Pancreas (tissue), 10 donors: ENCODE measurements at places on chromosomes 13 and 19.

GRCh38 chr19:29687244-29687896, 22.1 kb downstream of the PLEKHF1 start:
- no peak overlapping the region for H3K27ac ChIP-seq
- H3K4me1 ChIP-seq, result no peaks in the 10 kb centered on the region
- DNase-seq, result no peak

DNA sequence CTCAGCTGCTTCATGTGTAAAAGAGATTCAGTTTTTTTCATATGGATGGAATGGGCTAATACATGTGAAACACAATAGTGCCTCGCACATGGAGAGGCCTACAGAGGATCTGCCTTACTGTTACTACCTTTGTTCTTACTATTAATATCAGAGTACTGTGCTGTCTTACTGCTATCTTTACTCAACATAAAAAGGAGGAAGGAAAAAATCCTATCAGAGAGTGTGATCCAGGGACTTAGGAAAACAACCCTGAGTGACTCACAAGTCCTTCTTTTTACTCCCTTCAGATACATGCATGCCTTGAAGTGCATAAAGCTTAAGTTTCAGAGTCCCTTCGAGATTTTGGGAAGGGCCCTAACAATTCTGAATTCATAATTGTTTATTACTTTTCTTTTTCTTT, 136.8 kb downstream of the TBC1D4 start:
- H3K36me3 ChIP-seq, result no peaks in the 10 kb centered on the region
- no peak overlapping the region for H3K27ac ChIP-seq
- no peak overlapping the region for H3K4me3 ChIP-seq
- H3K4me1 ChIP-seq, result no peaks in the 10 kb centered on the region
- no peaks in the 10 kb centered on the region for H3K27me3 ChIP-seq
- no peak for DNase-seq

DNA sequence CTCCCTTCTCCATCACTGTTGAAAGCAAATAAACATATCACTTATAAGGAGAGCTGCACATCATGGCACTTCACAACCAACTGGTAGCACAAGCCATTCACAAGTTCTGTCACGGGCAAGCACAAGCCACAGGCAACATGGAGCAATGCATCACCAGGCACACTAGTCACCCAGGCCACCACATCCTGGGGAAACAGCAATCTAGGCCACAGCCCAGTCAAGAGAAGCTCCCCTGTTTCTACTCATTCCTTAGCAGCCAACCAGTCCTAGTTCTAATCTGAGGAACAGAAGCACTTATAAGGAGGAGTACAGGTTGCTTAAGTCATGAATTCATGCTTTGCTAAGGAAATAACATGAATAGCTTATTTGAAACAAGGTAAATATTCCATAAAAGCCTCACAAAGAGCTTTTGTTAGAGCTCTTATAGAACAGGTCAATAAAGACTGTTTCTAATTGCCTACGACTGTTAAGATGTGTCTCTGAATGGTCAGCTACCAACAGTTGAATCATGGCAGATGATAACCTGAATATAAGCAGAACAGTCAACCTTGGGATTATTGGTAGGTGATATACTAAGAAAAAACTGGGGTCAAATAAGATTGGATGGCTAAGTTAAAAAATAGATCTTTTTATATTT, 169.0 kb downstream of the TBC1D4 start:
- H3K36me3 ChIP-seq, result no peaks in the 10 kb centered on the region
- no peak for DNase-seq
- no peak overlapping the region for H3K27ac ChIP-seq
- no peaks in the 10 kb centered on the region for H3K4me1 ChIP-seq
- H3K27me3 ChIP-seq, result no peaks in the 10 kb centered on the region

DNA sequence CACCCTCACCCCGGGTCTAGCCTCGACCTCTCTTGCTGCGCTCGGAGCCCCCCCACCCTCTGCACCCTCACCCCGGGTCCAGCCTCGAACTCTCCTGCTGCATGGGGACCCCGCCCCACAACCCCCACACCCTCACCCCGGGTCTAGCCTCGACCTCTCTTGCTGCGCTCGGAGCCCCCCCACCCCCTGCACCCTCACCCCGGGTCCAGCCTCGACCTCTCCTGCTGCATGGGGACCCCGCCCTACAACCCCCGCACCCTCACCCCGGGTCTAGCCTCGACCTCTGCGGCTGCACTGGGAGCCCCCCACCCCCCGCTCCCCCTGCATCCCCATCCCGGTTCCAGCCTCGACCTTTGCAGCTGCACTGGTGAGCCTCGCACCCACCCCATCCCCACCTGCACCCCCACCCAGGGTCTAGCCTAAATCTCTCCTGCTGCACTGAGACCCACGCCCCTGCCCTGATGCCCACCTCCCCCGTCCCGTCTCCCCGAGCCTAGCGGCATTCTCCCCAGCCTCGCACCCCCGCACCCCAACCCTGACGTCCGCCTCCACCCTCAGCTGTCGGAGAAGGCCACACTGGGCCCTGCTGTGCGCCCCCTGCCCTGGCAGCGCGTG, 1.8 kb downstream of the CFD start:
- H3K36me3 ChIP-seq, result no peaks in the 10 kb centered on the region
- no peak overlapping the region for H3K27ac ChIP-seq
- no peak for DNase-seq
- H3K4me3 ChIP-seq, result no peak overlapping the region
- H3K27me3 ChIP-seq, result no peaks in the 10 kb centered on the region

DNA sequence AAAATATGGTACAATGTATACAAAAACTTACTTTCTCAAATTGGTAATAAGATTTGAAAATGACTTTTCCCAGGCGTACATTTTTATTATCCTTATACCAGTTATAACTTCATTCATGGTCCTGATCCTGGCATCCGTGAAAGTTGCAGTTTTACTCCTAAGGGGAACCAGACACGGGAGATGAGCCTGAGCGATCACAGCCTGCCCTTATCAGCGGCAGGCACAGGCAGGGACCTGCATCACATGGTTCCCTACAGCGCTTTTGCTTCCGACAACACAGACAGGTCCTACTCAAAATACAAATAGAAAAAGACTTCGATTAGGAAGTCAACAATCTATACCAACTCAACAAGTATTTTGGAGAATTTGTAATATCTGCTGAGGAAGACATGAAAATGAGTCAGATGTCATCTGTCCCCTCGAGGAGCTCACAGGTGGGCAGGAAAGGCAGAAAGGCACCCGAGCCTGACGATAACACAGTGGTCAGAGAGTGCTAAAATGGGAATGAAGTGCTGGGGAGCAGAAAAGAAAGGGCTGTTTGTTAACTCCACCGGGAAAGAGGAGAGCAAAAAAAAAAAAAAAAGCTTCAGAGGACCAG, 93.4 kb downstream of the ABCC4 start:
- no peak overlapping the region for H3K4me3 ChIP-seq
- H3K27me3 ChIP-seq, result no peaks in the 10 kb centered on the region
- no peak overlapping the region for H3K27ac ChIP-seq

DNA sequence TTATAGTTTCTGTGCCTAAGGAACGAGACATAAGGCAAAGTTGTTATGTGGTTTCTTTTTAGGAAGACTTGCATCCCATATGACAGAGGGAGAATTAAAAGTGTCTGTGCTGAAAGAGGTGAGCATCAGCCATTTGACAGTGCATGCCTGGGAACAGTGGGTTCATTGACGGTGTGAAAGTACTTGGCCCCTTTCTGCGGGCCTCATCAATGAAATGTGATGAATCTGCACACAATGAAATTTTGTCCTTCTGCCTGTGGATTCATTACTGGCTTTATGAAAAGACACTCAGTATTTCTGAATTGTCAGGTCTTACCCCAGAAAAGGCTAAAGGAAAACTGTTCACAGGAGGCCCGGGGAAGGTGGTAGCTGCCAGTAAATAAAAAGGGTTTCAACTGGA, 295.8 kb downstream of the FOXO1 start:
- no peak for DNase-seq
- H3K36me3 ChIP-seq, result no peaks in the 10 kb centered on the region
- no peak overlapping the region for H3K4me3 ChIP-seq
- no peaks in the 10 kb centered on the region for H3K4me1 ChIP-seq
- no peak overlapping the region for H3K27ac ChIP-seq

DNA sequence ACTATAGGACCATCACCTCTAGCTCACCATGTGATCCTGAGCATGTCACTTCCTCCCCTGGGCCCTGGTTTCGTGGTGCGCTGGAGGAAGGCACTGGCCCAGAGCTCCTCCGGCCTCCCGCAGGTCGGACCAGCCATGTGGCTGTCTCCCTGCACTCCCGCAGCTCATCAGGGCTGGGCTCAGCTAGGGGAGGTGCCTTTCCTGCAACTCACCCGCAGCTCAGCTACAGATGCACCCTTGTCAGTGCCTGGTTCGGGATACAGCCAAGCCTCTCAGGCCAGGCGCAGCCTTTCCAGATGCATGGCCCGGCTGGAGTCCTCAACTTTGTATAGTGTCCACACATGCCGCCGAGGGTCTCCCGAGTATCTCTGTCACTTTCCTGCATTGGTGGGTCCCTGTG, 138.2 kb upstream of the VSTM2B start:
- H3K27ac ChIP-seq, result no peak overlapping the region
- no peaks in the 10 kb centered on the region for H3K36me3 ChIP-seq
- DNase-seq, result no peak
- H3K4me1 ChIP-seq, result no peaks in the 10 kb centered on the region

DNA sequence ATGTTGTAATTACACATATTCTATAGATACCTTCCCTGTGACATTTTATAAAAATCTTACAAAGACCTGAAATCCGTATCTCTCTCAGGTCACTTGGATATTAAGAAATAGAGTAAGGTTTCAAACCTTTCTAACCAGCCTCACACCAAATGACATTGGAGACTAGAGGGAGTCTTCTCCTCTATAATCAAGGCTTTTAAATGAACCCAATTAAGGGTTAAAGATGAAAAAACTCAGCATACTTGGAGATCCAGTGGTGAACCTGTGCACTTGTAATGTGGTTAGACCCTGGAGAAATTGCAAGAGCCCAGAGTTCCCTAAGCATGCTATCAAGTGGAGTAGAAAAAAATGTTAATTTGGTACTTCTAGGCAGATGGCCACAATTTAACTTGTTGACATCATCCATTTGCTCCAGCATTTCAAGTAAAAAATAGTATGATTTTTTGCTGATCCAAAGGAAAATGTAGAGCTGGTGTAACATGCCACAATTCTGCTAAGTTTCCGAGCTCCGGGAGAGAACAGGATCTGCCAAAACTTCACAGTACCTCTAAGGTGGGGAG, 554.1 kb upstream of the MIR17HG start:
- no peaks in the 10 kb centered on the region for H3K36me3 ChIP-seq
- H3K4me1 ChIP-seq, result no peaks in the 10 kb centered on the region
- no peaks in the 10 kb centered on the region for H3K27me3 ChIP-seq
- H3K4me3 ChIP-seq, result no peak overlapping the region

DNA sequence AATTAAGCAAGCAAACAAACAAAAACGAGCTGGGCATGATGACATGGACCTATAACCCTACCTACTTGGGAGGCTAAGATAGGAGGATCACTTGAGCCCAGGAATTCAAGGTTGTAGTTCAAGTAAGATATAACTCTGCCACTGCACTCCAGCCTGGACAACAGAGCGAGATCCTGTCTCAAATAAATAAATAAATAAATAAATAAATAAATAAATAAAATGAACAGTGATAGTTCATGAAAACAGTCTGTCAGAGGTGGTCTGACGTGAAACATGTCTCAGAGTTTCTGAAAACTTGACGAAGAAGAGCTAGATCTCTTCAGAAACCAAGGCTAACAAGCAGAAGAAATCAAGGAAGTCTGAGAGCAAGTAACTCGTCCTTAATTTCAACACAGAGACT, 188.8 kb upstream of the GPC6 start:
- H3K4me1 ChIP-seq, result no peaks in the 10 kb centered on the region
- H3K4me3 ChIP-seq, result no peak overlapping the region
- no peaks in the 10 kb centered on the region for H3K27me3 ChIP-seq
- no peak overlapping the region for H3K27ac ChIP-seq
- DNase-seq, result no peak

- H3K4me3 ChIP-seq, result no peak overlapping the region
- H3K36me3 ChIP-seq, result no peaks in the 10 kb centered on the region
- H3K4me1 ChIP-seq, result peaks cover 10% of the 10 kb centered on the region
- H3K27me3 ChIP-seq, result no peaks in the 10 kb centered on the region
- no peak overlapping the region for H3K27ac ChIP-seq
Measured at GRCh38 chr13:113192279-113192678, 16.2 kb downstream of the PCID2 start.

DNA sequence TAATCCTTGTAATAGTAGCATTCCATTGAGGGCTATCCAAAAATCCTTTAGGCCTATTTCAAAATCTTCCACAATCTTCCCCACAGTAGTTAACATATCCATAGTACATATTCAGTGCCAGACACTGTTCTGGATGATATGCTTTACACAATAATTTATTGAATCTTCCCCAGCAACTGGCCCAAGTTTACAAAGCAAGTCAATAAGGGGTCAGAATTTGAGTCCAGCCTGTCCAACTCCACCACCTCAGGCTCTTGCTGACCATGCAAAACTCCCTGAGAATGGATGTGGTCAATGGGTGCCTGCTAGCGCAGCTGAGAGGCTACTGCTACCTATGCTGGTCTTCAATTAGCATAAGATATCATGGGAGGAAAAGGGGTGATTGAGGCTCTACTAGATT, 529.6 kb downstream of the FGF9 start:
- H3K4me1 ChIP-seq, result no peaks in the 10 kb centered on the region
- no peaks in the 10 kb centered on the region for H3K36me3 ChIP-seq
- no peaks in the 10 kb centered on the region for H3K27me3 ChIP-seq

DNA sequence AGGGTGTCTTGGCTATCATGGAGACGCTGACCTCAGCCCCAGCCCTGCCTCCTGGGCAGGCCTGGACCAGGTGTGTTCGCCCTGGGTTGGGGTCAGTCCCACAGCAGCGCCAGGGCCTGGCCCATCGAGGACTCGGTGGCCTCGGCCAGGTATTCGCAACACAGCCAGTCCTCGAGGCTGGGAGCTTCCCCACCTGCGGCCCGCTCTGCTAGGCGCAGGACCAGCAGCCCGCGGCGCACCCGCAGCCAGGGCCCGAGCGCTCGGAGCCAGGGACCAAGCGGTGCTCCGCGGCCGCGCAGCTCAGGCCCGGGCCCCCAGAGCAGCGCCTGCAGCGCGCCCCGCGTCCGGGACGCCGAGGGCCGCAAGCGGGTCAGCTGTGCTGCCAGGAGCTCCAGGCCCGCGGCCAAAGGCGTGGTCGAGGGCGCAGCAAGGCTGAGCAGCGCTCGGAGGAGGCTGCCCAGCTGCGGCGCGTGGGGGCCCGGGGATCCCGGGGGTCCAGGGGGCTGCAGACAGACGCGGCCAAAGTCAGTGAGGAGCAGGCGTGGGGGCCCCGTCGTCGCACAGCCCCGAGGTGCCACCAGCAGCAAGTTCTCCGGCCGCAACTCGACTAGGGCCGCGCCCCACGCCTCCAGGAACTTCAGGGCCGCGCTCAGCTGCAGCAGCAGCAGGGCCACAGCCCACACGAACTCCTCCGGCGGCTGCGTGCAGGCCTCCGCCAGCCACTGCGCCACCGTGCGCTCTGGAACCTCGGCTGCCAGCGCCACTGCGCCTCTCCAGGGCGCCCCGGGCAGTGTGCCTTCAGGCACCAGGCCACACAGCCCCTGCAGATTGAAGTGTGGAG, 6.2 kb downstream of the PEAK3 start:
- no peak overlapping the region for H3K27ac ChIP-seq
- no peaks in the 10 kb centered on the region for H3K27me3 ChIP-seq
- H3K36me3 ChIP-seq, result no peaks in the 10 kb centered on the region
- H3K4me1 ChIP-seq, result peaks cover 22% of the 10 kb centered on the region

DNA sequence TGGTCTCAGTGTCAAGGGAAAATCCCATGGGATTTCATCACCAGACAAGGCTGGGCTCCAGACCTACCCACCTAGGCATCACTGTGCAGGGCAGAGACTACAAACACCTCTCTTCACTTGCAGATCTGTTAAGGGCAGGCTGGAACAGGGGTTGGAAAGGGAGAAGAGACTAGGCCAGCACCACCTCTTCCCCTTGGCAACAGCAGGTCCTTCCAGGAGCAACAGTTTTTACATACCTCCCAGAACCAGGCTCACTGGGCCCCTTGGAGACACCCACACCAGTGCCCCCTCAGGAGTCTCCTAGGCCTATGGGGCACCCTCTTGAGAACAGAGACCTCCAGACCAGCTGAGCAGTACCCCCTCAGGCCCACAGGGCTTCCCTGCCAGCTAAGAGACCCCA, 2.5 kb upstream of the UBE2M start:
- no peak for DNase-seq
- H3K4me3 ChIP-seq, result no peak overlapping the region
